ENCODE measurements at places on chromosomes 7 and 10. TPM values are rescaled to one million over a fixed set of nuclear protein-coding genes. Genes with fewer than 3 reads are reported as not detected.

MACROH2A2 gene
- 0.32 TPM for total RNA-seq

FAM25C gene
- total RNA-seq, result not detected

DKK1 gene
- total RNA-seq, result not detected

FAM131B gene
- 7.0 TPM for total RNA-seq

GATA3 gene
- 0.68 TPM for total RNA-seq

TMEM176A gene
- total RNA-seq, result not detected

CFAP69 gene
- 2.5 TPM for total RNA-seq
